RPMI8226 (cell line): ENCODE measurements at places on chromosomes 16 and 17.

DNA sequence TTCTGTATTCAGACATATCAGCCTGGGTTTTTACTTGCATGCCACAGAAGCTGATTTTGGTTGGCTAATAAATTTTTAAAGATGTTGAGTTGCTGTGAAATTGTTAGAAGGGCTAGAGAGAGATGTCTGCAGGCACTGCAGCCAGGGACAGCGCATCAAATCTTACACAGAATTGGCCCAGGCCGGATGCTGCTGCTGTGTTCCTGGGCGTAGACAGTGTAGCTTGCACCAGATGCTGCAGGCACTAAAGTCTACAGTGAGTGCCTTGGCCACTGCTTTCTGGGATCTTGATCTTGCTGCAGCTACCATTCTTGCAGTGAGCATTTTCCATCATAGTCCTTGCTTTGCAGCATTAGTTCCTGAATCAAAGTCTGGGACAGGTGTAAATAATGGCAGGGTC is 169.9 kb downstream of the SPECC1 start:
- no peak for DNase-seq

GRCh38 chr17:41959336-41960095 is 7.1 kb upstream of the CNP start:
- DNase-seq = peak; percentile 42

DNA sequence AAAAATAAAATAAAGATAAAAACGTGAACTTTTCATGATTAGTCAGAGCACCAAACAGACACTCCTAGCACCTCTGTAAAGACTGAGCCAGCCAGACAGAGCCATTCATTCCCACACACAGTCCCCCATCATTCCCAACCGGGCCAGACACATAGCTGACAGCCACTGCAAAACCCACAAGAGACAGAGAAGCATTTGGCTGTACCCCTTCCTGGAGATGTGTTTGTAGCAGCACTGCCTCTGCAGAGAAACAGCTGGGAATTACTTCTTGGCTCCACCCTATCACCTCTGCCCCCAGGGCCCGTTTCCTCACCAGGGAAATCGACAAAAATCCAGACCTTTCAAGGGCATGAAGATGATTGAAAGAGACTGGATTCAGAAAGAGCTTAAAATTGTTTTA is 46.4 kb downstream of the MYH11 start:
- DNase-seq = no peak

DNA sequence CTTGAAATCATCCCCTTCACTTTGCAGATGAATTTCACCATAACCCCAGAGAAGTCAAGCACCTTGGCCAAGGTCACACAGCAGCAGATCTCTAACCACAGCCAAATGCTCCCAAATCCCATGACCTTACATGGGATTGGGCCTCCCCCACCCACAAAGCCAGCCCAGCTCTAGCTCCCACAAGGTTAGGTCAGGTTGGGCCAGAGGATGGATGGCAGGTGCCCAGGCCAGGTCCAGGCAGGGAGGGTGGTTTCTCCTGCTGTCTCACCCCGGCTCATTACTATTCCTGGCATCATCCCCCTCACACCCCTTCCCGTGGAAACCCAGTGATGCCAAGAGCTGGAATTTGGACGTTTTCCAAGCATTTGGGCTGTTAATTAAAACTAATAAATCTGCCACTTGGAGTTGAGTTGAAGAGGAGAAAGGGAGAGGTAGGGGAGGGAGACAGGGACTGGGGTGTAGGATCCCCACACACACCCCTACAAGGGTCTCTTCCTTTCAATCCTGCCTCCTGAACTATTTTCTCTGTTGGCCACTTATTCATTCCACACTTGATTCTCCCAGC is 181.6 kb downstream of the TMEM132E start:
- no peak for DNase-seq

DNA sequence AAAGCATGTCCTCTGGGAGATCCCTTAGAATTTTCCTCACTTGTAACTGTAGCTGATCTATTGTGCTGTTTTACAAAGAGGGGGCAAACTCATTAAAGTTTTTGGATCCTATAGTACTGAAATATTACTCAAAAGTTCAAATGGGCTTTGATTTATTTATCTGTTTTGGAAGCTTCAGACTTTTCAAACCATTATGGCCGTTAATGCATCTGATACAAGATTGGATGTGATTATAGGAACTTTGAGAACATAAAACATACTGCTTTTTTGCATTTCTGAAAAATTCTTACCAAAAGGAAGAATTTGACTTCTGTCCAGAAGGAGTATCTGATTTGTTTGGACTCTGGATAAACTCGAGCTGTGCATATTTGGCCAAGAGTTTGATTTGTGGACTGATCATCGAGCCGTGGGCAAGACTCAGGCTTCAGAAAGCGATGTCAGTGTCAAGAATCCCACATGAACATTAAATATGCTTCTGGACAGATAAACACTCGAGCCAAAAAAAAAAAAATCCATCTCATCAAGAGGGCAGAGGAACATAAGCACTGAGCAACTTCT is 8.2 kb upstream of the MARCHF10 start:
- no peak for DNase-seq

DNA sequence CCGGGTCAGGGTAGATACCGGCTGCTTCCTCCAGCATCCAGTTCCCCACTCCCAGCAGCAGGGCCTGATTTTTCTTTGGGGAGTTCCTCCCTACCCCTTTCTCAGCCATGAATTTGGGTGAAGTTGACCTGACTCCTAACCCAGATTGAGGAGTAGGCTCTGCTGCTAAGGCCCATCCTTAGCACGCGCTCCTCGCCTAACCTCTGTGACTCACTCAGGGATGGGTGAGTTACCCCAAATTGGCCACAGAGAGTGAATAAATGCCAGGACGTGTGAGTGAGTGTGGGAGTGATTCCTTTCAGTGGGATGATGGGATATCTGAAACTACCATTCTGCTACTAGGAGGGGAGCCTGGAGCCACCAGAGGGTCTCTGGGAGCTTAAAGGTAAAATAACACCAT is 28.9 kb upstream of the ABCC12 start:
- DNase-seq = no peak

DNA sequence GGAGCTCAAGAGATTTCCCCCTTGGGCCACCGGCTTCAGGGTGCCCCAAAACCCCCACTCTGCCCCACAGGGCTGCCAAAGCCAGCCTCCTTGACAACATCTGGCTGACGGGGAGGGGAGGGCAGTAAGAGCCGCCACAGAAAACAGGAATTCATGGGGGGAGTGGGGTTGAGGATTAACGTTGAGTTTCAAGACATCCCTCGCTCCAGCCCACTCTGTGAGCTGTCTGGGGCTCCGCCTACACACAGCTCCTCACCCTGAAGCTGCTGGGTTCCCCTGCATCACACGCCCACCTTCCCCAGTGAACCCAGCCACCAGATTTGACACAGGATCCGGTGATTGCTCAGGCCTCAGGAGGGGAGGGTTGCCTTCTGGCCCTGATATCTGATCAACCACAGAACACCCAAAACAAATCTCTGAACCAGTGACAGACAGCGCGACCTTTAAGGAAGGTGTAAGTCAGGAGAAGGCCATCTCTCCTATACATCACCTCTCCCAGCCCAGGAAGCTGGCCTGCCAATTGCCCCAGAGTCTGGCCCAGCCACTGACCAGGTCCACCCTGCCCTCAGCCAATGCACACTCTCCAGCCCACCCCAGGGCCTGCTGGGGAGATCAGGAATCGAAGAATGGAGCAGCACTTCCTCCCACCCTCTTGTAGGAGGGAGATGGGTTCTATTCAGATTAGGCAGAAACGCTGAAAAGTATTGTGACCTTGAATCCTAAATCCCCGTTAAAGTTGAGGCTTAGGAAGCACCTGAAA is 132.1 kb downstream of the CLEC16A start:
- no peak for DNase-seq

- DNase-seq = no peak
These were observed 125.5 kb downstream of the BRIP1 start for GRCh38 chr17:61737820-61738219.

DNA sequence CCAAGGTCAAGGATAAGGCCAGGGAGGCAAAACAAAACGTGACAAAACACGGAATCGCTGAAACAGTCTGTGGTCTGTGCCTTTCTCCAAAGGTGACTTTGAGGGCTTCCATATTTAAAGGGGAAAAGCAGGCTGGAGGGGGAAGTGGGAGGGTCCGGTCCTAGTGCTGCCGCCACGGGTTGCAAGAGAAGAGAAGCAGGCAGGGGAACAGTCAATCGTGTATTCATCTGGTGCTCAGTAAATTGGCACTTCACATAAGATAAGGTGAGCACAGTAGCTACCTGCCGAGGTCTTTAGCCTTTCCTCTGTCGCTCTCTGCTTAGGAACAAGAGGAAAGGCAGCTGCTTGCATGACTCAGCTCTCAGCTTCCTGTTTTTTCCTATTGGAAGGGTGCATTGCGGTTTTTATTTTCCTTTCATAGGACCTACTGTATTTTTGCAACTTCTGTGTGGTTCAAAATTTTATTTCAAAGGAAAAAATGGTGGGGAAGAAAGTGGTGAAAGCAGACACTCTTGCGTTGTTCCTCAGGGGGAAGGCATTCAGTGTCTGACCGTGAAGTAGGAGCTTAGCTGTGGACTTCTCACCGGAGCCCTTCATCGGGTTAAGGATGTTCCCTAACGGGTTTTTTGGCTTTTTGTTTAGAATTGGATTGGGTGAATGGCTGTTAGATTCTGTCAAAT is 7.1 kb upstream of the LGALS3BP start:
- DNase-seq = peak; percentile 58

GRCh38 chr17:54157542-54157941 is 334.8 kb downstream of the KIF2B start:
- no peak for DNase-seq

GRCh38 chr17:66493283-66494019 is 191.0 kb downstream of the PRKCA start:
- DNase-seq = no peak

GRCh38 chr17:17506893-17507464 is 10.8 kb upstream of the RASD1 start:
- DNase-seq = no peak

- DNase-seq = no peak
These were observed 8.4 kb downstream of the WDR81 start for GRCh38 chr17:1732833-1733321.

- DNase-seq = no peak
These were observed 42.2 kb upstream of the KIFC3 start for GRCh38 chr16:57844416-57845030.

- no peak for DNase-seq
These were observed at the start of gene RBFOX1 for GRCh38 chr16:7332611-7333010. TSS of gene RBFOX1 (plus strand) at chr16:7332845.

DNA sequence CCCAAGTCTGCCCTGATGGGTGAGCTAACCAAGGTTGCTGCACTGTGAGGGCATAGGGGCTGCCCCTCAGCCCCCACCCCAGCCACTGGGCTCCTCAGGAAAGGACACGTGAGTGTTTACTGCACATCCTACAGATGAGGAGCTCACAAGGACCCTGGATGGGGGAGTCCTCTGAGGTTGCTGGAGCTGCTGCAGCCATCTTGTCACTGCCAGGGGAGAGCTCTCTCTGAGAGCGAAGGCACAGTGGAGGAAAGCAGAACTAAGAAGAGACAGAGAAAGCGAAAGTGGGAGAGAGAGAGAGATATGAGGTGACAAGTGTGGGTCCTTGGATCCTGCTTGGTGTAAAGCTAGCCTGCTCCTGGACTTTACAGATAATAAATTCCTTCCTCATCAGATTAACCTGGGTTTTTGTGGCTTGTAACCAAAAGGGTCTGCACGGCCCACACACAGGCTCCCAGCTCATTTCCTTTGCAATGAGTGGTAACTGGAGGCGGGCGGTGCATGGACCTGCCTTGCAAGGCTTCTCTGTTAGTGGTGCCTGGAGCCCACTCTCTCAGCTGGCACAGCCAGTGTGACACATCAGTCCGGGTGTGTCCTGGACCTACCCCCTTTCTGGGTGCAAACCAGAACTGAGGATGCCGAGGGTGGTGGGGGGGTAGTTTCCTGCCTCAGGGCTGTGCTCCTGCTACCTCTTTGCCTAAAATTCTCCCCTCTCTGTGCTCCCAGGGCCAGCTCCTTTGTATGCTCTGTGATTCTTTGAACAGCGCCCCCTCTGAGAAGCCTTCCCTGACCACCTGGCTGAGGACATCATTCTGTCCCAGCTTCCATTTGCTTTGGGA is 14.2 kb downstream of the SNX20 start:
- DNase-seq = peak; percentile 52

GRCh38 chr16:11781773-11782172 is 15.3 kb downstream of the ZC3H7A start:
- no peak for DNase-seq

DNA sequence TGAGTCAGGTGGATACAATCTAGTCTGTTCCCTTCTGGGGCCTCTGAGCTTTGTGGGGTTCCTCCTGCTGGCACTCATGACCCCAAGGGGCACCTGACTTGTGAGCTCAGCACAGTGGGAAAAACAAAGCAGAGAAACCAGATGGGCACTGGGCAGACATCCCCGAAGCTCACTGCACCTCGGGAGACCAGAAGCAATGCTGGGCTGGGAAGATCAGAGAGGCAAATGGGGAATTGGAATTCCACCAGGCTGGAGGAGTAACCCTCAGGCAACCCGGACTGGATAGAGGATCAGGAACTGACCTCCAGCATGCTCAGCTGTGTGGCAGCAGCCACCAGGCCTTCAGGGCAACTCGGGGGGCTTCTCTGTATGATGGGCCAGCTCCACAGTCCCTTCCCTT is 50.3 kb downstream of the ABCC12 start:
- DNase-seq = no peak

DNA sequence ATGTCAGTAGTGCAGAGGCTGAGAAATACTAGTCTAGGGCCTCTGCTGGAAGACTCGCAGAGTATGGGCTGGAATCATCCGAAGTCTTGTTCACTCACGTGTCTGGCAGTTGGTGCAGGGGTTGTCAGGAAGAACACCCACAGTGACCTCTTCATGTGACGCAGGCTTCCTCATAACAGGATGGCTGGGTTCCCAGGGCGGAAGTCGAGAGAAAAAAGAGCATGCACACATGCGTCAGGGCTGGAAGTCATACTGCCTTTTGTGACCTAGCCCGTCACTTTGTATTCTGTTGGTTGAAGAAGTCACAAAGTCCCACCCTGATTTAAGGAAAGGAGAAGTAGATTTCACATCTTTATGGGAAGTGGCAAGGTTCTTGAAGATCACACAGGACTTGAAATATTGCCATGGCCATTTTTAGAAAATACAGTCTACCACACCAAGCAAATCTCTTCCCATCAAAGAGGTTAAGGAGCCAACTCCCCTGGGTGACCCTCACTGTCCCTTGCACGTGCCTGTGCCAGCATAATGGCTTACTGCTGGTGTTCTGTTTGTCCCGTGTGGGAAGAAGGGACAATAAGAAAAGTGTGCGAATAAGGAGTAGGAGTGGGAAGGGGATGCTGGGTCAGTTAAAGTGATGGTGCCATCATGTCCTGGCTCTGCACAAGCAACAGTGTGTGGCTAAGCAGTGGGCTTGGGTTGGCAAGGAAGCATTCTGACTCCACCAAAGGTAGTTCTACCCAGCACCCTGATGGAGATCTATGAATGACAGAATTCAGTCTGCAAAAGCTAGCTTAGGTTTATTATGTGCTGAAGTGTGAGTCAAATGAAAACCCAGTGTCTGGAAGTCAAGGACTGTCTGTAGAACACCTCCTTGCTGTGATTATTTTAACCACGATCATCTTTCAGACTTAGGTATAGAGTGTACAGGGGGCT is 28.1 kb downstream of the HEATR3 start:
- DNase-seq = no peak
